ENCODE measurements at places on chromosomes 5 and 9.

DNA sequence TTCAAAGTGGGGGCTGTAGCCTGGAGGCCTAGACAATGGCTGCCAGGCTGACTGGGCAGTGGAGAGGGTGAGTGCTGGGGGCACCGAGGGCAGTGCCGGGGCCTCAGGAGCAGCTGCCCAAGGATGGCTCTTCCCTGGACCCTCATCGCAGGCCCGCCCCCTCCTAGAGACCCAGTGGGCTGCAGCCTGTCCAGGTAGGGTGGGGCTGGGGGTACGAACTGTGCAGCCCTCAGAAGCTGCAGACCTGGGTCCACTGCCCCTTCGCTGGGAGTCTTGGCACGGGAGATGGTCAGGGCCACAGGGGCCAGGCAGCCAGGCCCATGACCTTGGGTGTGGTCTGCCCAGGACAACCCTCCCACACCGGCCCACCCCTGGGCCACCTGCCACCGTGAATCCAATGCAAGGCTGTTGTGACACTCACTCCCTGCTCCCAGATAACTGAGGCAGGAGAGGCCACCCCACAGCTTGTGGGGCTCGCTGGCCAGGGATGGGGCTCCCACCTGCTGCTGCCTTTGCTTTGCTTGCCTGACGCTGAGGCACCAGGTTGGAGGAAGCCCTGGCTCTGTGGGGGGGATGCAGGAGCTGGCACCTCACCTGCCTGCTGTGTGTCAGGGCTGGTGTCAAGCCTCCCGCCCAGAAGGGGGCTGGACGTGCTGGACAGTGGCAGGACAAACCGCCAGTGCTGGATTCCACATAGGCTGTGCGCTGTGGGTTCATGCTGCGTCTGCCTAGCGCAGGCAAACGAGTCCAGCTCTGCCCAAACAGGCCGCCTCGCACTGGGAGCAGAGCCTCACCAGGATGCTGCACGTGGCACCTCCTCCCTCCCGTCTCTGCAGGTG lies 23.1 kb upstream of the SLC9A3 start:
- no peak for DNase-seq

GRCh38 chr5:150155258-150156026 lies at the start of gene PDGFRB:
TSS of gene PDGFRB (minus strand) at chr5:150155845. CDS start at chr5:150137047, 18,798 bp downstream.
- peak; percentile 78 for DNase-seq

DNA sequence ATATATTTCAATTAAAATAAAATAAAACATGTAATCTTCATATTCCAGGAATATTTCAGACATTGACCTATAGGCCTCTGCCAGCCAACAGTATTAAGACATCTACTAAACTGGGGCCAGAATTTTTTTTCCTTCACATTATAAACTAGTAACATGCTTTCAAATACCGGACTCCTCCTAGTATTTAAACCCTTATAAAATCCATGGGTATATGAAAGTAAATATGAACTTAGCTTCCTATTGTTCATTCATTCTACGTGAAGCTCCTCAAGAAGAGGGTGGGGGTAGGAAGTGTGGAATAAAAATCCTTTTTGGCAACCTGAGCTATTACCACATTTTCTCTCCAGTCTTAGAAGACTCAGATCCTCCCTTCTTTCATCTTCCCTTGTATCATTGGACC lies 16.4 kb downstream of the SEMA5A start:
- no peak for DNase-seq

- DNase-seq, result no peak
Observed at GRCh38 chr5:71910741-71911140, 191.7 kb downstream of the CARTPT start.

DNA sequence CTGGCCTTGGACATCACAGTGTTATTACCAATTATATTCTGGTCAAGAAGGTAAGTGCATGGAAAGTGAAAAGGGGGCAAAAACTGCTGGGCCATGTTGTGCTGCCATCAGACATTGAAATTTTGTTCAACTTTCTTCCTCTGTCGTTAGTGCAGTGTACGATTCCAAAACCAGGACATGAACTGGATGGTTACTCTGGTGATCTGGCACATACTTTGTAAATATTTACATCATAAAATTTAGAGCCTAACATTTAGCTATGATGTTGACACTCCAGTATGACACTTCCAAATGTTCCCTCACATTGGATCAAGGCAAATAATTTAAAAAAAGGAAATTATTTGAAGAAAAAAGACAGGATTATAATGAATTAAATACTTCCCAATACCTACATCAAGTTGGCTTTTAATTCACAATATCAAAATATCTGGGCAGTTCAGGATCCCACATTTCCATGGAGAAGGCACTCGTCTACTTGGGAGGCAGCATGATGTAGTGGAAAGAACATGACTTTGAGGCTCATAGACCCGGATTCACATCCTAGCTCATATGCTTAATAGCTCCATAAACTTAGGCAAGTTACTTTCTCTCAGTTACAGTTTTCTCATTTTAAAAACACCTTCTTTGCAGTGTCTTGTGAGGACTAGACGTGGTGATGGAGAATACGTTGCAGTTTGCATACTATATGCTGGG lies 342.5 kb upstream of the MPDZ start:
- no peak for DNase-seq

GRCh38 chr9:131290036-131290766 lies 678 bp downstream of the PLPP7 start:
- no peak for DNase-seq

DNA sequence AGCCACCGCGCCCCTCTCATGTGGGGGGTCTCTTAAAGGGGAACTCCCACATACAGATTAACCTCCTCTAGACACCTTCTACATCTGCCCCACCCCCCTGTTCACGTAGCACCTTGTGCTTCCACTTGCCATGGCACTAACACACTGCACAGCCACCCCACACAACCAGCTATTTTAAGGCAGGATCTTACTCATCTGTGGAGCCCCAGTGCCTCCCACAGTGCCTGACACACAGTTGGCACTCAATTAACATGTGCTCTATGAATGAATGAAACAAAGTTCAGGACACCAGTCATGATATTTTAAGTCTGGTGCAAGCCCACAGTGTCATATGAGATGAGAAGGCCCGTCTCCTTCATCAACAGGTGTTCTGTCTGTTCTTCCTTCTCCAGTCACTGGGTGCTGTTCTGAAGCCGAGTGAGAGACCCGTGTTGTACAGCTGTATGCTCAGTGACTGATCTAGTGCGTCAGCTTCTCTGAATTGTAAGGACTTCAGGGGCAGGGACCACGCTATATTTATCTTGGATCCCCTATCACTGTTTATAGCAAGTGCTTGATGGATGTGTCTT lies 149.1 kb downstream of the TLE1 start:
- no peak for DNase-seq

DNA sequence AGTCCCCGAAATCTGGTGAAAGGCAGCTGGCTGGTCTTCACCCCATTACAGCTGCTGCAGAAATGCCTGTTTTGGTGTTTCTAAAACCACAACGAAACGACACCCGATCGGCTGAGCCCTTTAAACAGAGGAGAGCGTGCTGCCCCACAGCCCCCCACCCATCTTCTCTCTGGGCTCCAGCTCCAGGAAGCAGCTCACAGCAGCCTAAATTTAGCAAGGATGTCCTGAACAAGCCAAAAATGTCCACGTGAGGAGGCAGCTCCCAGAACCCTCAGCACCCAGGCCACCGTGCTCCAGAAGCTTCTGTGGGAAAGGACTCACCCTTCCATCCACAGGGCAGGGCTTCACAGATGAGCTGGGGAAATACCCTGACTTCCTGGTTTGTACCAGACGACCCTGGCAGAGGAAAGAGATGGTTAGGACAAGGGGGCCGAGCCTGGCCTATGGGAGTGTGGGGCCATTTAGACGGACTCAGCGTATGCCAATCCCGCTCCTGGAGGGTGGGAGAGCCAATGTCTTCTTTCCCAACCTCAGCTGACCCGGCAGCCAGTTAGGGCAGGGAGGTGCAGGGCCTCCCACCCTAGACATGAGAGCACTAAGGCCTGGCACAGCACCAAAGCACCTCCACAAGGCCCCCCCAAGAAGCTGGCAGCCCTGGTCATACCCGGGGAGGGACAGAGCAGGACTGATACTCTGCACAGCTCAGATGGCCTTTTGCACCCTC lies 39.1 kb upstream of the SARDH start:
- DNase-seq, result no peak

DNA sequence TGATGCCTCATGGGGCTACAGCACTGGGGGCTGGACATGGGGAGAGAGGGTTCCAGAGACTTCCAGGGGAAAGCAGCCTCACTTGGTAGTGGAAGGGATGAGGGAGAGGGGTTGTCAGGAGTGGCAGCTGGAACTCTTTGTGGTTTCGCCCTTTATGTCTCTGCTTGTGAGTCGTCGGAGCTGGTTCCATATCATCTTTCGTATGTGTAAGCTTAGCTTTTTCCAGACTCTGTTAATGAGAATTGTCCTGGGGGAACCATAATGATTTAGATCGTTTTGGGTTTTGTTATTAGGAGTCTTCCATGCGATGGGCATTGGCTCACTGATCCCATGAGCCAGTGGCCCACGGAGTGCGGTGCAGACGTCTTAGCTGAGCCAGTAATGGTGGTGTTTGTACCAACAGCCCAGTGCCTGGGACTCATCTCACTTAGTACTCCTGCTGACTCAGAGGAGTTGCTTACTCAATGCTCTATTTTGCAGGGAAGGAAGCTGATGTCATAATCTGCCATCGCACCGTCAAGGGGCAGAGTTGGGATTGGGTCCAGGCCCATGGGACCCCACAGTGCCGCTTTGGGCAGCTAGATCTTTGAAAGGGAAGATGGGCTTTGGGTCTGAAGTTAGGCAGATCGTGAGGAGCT lies 48.5 kb downstream of the NEK6 start:
- DNase-seq, result peak; percentile 90

DNA sequence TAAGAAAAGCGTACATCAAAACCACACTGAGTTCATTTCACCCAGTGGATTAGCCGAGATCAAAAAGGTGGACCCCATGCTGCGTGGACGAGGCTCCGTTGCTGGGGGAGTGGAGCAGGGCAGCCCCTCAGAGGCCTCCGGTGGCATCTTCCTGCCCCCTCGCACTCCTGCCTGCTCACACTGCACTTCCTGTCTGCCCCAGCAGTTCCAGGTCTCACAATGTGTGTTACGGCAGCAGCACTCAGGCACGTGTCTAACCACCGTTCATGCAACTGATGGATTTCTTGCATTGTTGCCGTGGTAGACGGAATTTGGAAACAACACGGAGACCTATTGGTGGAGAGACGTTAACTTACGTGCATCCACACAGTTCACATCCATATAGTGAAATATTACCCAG lies 196.6 kb upstream of the OTULINL start:
- DNase-seq, result no peak

GRCh38 chr9:34547960-34548611 lies 25.3 kb upstream of the ENHO start:
- DNase-seq, result peak; percentile 8

- DNase-seq, result no peak
Observed at GRCh38 chr9:89482901-89483361, 15.0 kb downstream of the SEMA4D start.

DNA sequence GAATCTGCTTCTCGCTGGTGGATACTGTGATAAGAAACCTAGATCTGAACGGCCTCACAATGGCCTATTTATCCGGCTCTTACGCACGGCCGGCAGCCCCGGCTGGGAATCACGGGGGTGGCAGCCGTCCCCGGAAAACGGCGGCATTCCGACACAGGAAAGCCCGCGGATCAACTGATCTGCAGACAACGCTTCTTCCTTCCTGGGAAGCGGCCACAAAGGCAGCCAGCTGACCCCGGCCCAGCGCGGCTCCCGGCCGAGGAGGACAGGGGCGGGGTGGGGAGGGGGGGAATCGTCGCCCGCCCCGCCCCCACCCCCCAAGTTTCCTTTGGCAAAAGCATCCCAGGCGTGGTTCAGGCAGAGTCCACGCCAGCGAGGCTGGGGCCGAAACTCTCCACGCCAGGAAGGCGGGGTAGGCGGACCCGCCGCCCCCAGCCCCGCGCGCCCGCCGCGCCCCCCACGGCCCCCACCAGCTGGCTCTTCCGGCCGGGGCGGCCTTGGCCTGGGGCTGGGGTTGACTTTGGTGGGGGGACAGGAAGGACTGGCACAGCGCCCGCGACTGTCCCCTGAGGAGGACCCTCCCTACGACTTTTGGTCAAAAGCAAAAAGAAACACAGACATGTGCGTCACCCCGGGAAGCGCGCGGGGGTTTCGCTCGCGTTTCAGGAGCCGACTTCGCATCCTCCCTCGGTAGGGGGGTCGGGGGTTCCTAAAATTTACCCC lies 247.7 kb upstream of the ANKRD55 start:
- DNase-seq, result peak; percentile 67

DNA sequence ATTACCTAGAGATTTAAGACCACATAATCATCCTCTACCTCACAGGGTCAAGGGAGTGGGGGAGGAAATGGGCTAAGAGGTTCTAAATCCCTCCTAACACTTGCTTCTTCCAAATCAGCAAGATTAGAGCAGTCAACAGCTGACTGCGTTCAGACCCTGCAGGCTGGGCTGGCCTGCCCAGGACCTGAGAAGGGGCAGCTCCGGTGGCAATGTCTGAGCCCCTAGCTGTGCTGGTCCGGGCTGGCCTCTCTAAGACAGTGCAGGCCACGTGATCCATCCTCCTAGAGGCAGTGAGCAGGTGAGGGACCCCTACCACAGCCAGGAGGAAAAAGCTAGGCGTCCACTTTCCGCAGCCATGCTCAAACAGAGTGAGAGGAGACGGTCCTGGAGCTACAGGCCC lies at the start of gene KCNV2:
TSS of gene KCNV2 (plus strand) at position 126 of the 400 bp plus-strand sequence. CDS start at position 356, 230 bp downstream.
- no peak for DNase-seq

DNA sequence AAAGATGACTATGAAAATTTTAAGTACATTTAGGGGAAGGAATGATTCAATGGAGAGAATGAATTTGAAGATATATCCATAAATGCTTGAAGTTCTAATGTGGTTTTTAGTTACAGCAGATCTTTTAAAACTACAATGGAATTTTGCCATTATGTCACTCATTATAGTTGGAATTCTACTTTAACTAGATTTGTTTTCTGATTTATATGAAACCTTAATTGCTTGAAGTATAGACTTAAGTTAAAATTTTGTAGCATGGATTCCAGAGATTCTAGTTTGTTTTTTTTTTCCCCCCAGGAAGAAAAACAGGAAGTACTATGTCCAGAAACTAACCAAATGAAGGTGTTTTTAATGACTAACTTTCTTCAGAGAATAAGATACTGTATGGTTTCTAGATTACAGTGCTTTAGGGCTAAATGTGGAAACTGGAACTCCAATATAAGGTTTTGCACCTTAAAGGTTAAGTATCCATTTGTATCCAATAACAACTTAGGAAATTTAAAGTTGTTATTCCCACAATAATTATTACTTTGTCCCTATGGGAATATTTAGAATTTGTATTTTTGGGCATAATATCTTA lies 70.3 kb downstream of the ZSWIM6 start:
- no peak for DNase-seq

DNA sequence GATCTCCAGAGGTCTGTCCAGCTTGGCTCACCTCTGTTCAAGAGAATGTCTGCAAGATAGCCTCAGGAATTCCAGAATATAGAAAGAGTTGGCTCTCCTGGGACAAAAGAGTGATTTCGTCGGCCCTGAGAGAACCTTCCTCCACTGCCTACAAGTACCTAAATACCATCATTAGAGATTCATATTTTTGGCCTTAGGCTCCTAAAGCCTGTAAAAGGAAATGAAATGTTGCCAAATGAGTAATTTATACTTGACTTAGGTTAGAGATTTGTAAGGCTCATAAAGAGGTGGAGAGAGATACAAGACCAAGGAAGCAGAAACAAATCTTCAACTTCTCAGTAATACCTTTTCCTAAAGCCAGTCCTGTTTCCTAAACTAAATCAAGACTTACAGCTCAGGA lies 146.2 kb downstream of the CCDC192 start:
- no peak for DNase-seq

- peak; percentile 15 for DNase-seq
Observed at GRCh38 chr9:115957585-115957984, 196.0 kb upstream of the PAPPA start.

GRCh38 chr9:5612185-5612530 lies 16.7 kb upstream of the RIC1 start:
- DNase-seq, result no peak

All from astrocyte (in vitro differentiated cells and primary cell).